ENCODE measurements at places on chromosomes 3 and 15.

GRCh38 chr15:88791637-88792036, 11.6 kb upstream of the ACAN start:
- no peak for DNase-seq

- DNase-seq: no peak
Measured at GRCh38 chr15:77144492-77145070, 73.7 kb upstream of the TSPAN3 start.

DNA sequence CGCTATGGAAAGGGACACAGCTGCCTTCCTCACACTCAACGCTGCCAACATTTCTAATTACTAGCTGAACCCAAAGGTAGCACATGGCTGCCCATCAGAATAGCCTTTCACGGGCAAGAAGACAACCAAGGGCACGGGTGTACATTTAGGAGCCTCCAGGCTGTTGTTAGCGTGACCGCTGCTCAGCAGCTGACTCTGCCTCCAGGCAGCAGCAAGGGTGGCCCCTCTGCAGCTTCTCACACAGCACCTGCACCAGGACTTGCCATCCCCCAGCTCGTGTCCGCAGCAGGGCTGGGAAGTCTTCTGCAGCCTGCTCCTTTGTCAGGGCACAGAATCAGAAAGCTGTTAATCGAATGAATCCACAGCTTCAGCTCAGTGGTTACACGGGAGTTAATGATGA, 146.8 kb downstream of the ADAMTS17 start:
- DNase-seq: no peak

- no peak for DNase-seq
Measured at GRCh38 chr3:10088256-10088655, 19.8 kb downstream of the FANCD2OS start.

- DNase-seq: no peak
Measured at GRCh38 chr3:84724877-84725276, 233.9 kb upstream of the CADM2 start.

GRCh38 chr15:34246276-34246976, 21.6 kb downstream of the EMC4 start:
- no peak for DNase-seq

DNA sequence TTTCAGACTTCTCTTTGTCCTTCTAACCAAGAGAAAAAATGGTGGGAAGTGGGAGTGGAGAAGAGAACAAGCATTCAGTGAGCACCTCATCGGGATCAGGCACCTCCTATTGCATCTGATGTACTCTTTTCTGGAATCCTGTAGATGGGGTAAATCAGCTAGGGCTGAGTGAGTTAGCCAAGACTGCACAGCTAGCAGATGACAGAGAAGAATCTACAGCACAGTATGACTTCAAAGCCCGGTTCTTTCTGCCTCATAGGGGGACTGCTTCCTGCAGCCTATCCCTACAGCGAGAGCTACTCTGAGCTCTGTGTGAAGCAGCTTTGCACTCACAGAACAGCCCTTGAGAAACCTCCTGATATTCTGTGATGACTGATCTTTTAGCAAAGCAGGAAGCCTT, 275.2 kb upstream of the MEIS2 start:
- DNase-seq: no peak

DNA sequence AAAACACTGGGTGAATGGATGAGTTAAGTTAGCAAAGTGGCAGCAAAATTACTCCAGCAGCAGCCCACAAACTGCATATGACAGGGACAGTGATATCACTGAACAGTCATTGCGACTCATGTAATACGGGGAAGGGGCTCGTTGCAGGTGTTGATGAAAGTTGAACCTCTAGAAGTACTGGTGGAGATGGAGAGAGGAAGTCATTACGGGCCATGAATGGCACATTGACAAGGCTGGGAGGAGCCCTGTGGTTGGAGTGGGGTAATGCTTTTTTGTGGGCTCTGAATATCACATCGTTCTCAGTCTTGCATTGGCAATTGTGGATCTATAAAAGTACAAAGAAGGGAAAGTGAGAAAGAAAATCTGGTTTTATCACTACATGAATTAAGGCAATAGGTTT, 278.1 kb downstream of the ZPLD1 start:
- DNase-seq: peak; percentile 3

DNA sequence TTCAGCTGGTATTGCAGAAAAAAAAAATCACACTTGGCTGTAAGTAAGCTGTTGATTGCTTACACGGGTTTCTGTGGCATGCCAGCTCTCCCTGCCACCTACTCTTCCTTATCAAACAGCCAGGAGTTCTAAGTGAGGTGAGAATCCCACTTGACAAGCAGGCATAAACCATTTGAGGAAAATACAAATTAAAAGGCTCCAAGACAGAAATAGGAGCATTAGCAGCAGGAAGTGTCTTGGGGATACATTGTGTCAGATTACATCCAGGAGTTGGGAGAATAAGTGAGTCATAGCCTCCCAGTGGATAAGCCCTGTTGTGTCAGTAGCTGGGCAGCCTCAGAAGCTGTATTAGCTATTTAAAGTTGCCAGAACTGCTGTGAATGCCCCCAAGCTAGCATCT, 256.0 kb downstream of the CNTN4 start:
- DNase-seq: no peak

DNA sequence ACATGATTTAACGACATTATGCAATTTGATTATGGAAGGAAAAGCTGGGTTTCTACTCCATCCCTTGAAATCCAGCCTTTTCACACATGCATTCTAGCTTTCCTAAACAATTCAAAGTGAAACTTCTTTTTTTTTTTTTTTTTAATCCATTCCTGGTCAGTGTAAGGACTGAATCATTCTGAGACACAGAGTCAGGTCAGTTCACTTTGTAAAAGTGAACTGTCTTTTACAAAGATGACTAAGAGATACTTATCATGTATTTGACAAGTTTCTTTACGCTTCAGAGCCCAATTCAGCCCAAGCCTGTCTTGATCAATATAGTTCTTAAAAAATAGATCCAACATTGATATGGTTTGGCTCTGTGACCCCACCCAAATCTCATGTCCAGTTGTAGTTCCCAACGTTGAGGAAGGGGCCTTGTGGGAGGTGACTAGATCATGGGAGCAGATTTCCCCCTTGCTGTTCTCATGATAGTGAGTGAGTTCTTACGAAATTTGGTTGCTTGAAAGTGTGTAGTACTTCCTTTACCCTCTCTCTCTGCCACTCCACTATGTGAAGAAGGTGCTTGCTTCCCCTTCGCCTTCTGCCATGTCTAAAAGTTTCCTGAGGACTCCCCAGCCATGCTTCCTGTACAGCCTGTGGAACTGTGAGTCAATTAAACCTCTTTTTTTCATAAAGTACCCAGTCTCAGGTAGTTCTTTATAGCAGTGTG, 345.6 kb upstream of the THBS1 start:
- DNase-seq: no peak

DNA sequence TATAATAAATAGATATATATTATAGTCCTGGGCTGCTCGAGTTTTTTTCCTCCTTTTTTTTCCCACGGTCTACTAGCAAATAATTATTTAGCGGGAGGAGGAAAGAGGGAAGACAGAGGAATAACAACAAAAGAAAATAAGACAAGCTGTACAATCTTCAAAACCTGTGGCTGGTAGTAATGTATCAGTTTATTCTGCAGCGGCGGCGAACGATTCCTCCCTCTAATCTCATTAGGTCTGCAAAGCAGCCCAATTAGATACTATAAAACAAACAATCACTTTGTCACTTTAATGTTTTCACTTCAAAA, 390 bp upstream of the TLE3 start:
- peak; percentile 23 for DNase-seq

DNA sequence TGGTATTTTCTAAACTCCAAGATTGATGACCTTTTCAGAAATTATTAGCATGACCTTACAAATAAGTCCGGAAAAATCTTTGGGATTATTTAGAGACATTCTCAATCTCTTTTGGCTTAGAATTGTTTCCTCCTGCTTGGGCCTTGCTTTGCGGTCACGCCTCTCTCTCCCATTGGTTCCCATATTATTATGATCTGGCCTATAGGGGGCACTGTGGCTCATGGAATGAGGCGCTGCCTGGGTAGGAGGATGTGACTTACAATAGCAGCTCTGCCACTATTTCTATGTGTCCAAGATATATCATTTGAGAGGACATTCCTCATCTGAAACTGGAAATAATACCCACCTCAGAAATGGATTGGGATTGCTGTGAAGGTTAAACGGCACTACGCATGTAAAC, 464.9 kb downstream of the MFSD1 start:
- peak; percentile 16 for DNase-seq

DNA sequence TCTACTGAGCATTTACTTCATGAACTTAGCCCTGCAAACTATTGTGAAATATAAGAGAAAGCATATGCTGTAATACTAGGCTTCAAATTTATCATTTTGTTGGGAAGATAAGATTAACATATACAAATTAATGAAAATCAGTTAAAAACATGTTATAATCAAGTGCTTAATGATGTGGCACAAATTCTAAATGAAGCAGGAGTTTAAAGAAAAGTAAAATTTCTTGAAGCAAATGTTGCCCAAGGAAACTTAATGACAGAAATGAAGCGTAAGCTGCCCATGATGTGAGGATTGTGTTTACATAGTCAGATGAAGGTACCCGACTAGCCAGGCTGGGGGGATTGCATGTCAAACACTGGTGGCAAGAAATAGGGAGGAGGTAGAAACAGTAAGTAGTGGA, 103.1 kb upstream of the GAP43 start:
- DNase-seq: no peak

DNA sequence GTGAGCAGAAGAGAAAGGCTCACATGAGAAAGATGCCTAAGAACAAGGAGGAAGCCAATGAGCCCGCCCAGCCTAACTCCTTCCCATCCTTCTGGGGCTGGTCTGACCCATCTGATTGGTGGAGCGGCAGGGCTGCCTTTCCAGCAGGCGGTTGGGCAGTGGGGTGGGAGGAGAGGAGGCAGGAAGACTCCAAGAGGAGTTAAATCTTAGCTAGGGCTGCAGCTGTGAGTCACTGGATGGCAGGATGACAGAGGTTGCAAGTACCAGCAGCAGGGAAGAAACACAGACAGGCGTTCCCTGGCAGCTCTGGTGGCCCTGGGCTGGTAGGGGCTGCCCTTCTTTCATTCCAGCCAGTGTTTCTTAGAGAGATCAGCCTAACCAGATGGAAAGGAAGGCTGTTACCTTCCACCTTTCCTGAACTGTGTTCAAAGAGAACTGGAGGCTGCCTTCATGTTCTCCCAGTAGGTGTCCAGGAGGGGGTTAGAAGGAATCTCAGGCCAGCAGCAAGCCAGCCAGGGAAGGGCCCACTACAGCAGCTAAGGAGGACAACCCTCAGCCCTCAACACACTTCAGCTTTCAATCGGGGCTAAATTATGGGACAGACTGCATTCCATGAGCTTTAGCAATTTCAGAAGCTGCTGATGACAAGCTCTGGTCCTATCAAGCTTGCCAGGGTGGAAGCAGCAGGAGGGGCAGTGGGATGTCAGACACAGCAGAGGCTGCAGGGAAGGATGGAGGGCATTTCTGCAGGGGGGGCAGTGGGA, 50.3 kb downstream of the CHSY1 start:
- peak; percentile 52 for DNase-seq

DNA sequence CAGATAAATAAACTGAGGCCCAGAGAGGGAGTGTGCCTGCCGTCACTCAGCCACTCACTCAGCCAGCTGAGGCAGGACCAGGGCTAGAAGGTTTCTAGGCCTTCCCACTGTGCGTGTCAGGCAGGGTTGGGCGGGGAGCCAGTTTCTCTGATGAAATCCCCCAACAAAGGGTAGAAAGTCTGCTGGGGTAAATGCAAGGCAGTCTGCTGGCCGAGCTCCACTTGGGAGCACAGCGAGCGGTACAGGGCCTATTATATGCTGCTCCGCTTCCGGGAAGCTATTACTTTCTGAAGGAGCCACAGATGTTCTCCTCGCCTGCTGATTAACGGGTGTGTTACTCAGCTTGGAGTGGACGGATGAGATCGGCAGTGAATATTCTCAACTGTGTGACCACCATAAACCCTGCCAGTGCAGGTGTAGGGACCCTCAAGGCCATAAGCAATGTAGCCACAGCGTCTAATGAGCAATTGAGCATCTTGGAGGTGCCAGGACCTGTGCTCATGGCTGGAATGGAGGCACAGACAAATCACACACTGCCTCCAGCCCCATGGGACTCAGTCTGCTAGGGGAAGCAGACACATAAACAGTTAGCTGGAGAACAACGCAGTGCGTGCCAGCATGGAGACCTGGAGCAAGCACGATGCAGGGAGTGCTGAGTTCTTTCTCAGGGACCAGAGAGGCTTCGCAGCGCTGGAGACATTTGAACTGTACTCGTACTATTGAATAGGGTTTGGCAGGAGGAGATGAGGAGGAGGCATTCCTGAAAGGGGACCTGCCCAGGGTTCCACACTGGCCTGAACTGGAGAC, 42.1 kb downstream of the CORO2B start:
- no peak for DNase-seq

- DNase-seq: no peak
Measured at GRCh38 chr3:136780741-136781140, 28.6 kb upstream of the STAG1 start.

DNA sequence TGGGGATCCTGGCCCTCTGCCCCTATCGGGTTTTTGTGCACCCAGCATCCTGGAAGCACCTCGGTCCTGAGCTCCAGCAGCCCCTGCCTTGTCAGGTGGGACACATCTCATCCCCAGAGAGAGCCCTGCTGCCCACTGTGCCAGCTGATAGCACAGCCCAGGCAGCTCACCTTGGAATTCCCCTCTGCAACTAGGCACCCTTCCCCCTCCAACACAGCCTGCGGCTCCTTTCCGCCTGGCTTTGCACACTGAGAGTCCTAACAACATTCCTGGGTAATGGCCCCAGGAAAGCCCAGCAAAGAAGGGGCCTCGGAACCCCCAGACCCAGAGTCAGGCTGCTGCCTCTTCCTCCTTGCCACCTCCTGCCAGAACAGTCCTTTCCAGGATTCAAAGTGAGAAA, 5.9 kb downstream of the HCN4 start:
- no peak for DNase-seq

DNA sequence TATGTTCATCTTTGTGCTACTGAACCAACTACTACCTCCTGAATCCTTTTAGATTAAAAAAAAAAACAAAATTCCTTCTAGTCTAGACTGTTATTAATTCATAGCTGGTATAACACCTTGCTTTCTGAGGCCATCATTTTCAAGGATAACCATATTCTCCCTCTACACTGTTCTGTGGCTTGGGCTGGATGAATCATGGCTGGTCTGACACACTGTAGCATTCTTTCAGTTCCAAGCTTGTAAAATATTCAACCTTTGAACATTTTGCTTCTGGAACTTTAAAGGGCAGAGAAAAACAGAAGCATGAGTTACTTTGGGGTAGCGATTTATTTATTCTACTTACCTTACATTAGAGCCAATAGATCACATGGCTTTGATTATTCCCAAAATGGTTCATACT, 7.6 kb downstream of the HSPBAP1 start:
- DNase-seq: peak; percentile 10

DNA sequence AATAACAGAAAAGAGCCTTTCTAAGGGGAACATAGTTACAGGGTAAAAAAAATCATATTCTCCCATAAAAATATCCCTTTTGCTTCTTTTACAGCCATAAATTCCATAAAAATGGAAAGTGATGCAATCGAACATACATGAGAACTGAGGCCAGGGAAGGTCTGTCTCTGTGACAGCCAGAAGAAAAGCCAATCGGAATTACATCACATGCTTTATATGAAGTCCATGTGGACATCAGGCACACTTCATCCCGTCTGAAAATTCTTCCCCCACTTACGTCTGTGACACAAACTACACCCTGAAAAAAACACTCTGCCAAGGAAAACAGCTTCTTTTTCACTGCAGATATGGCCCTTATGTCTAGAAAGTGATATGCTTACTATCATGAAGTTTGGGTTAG, 323.5 kb downstream of the ERC2 start:
- DNase-seq: no peak
